ENCODE measurements at places on chromosomes 11 and 22. TPM values are rescaled to one million over a fixed set of nuclear protein-coding genes. Genes with fewer than 3 reads are reported as not detected.

The PPP6R2 gene
- polyA plus RNA-seq: 17.0 TPM

The MPZL3 gene
- polyA plus RNA-seq: 1.9 TPM

The SPA17 gene
- 2.5 TPM for polyA plus RNA-seq

The FJX1 gene
- 0.15 TPM for polyA plus RNA-seq

The KRTAP5-1 gene
- not detected for polyA plus RNA-seq

The GGT5 gene
- not detected for polyA plus RNA-seq

The MMP20 gene
- polyA plus RNA-seq: not detected

The TPST2 gene
- 134 TPM for polyA plus RNA-seq

The PRPF19 gene
- polyA plus RNA-seq: 17.8 TPM

The PKNOX2 gene
- polyA plus RNA-seq: not detected

The ABCC8 gene
- polyA plus RNA-seq: not detected

The OR2AG1 gene
- polyA plus RNA-seq: not detected

All from naive thymus-derived CD8-positive, alpha-beta T cell (primary cell).